ENCODE measurements at places on chromosomes 3 and 15. TPM values are rescaled to one million over a fixed set of nuclear protein-coding genes. Genes with fewer than 3 reads are reported as not detected.
A peak's percentile ranks its signal among the peaks of the same experiment; 100 is the strongest.

BLM gene
- total RNA-seq: 1.9 TPM

CHAC1 gene
- 3.7 TPM for total RNA-seq

PCOLCE2 gene
- total RNA-seq: 9.1 TPM

IGF1R gene
- 239 TPM for total RNA-seq

SYNPR gene
- total RNA-seq: not detected

CHRM5 gene
- total RNA-seq: not detected

MESP2 gene
- 0.96 TPM for total RNA-seq

GRCh38 chr15:55590788-55591187 is 2.6 kb upstream of the PYGO1 start:
- no peak for DNase-seq

DNA sequence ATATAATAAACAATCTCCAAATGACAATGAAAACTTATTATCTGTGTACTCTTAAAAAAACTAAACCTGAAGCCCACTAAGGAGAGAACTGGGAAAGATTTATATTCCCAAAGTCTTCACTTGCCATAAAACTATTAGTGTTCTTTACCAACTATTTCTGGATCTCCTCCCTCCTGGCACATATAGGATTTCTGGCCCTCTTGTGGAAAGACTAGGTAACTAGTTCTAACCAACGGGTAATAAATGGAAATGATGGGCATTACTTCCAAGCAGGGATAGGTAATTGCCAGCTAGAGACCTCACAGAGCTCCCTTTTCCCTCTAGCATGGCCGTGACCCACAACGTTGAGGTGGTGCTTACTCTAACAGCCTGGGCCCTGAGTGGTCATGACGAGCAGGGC is 110.1 kb downstream of the DNAH12 start:
- no peak for DNase-seq

- no peak for DNase-seq
Measured at GRCh38 chr3:113222451-113223086, 11.2 kb downstream of the BOC start.

DNA sequence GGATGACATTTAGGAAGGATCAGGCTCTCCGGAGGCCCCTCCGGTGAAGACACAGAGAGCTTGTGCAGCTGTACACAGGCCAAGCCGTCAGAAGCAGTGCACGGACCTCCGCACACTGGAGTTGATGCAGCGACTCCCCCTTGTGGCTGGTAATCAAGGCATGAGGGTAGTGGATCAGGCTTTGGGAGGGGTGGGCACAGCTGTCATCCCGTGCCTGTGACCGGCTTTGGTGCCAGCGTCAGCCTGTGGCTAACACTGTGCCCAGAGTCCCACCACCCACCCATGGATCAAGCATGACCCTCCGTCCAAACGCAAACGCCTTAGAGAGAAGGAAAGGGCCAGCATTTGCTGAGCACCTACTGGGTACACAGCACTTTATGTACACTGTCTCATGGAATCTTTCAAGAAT is 8.2 kb upstream of the GRIP2 start:
- DNase-seq: peak; percentile 51

- DNase-seq: no peak
Measured at GRCh38 chr15:85024509-85025336, 43.1 kb downstream of the PDE8A start.

DNA sequence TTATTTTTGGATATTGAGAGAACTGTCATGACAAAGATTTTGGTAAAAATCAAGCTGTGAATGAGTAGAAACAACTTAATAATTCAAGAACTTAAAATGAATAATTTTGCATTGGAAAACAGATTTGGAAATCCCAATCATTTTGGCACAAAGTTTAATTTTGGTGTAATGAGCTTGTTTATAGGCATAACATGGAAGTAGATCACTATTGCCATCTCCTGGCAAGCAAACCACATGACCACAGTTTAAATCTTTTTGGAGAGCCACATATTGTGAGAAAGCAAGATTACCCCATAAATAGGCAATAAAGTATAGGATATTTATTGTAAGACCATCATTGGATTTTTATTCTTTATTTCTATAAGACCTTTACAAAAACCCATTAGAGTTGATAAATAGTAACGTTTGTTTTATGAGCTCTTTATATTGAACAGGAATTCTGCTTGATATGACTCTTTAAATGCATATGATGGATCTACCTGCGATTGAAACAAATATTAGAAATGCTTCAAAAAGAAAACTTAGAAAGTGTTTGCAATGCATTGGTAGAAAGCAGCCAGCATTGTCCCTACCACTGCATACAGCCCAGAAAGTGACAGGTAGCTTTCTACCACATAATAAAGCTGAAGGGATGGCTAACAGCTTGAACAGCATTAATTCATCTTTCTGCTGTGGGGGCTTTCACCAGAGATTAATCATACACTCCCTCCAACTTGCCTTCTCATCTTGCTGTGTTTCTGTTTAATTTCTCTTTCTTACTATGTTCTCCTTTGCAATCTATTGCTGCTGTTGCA is 766.8 kb downstream of the TBL1XR1 start:
- no peak for DNase-seq

DNA sequence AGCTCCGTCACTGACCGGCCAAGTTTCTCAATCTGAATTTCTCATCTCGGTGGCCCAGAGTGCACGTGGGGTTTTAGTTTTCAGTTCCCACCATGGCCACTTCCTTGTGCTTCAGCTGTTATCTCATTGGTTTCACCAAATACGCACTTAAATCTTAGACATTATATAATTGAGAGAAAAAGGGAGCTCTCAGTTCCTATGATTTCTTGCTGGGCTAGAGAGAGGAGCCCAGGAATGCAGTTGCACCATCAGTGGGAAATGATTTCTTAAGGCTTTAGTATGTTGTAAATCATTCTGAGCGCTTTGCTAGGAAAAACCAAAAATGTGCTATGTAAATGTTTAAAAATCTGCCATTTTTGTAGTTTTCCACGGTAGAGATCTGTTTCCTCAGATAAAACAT is 53.2 kb downstream of the OXNAD1 start:
- no peak for DNase-seq

DNA sequence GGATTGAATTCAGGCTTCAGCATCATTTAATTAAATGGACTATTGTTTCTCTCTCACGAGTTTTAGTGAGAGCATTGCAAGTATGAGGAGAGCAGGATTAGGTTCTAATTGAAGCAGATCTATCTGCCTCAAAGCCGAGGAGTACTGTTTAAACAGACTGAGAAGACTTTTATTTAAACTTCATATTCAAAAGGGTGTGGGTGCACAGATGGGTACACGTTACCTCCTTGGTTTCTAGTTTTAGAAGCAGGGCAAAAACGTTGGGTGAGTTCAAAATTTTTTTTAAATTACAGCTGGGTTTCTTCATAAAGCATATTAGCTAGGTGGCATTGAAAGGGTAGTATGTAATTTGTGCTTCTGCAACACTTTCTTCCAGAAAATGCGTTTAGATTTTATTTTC is 26.5 kb upstream of the CLRN1 start:
- DNase-seq: no peak

- DNase-seq: peak; percentile 52
Measured at GRCh38 chr3:153749070-153749610, 372.1 kb upstream of the ARHGEF26 start.

- DNase-seq: no peak
Measured at GRCh38 chr3:130841357-130841756, 52.5 kb upstream of the ATP2C1 start.

GRCh38 chr3:2485027-2485375 is 386.3 kb downstream of the CNTN4 start:
- DNase-seq: no peak

DNA sequence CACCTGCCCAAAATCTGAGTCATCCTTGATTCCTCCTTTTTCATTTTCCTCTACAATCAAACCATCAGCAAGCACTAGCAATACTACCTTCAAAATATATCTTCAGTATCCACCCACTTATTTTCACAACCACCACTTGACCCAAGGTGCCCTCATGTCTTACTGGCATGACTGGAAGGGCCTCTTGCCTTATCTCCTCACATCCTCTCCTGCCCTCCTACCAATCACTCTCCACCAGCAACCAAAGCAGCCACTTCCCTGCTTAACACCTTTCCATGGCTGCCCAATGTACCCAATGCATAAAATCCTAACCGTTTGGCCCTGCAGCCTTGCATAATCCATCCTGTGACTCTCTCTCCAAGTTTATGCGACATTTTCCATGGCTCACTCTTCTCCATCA is 76.0 kb downstream of the MTHFS start:
- DNase-seq: no peak

DNA sequence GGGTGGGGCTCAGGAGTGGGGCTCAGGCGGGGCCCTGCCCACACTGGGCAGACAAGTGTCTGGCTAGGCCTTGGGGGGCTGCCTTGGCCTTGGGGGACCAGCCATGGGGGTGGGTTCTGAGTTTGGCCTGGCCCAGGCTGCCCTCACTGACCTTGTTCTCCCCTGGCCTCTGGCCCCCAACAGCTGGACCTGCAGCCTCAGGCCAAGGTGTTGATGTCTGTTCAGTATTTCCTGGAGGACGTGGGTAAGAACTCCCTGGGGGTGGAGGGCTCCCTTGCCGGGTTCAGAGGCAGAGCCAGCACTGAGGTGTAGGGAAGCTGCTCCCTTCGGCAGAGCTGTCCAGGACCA is 20.0 kb downstream of the PRKCD start:
- DNase-seq: no peak

- no peak for DNase-seq
Measured at GRCh38 chr3:150806185-150806835, 43.3 kb upstream of the SIAH2 start.

DNA sequence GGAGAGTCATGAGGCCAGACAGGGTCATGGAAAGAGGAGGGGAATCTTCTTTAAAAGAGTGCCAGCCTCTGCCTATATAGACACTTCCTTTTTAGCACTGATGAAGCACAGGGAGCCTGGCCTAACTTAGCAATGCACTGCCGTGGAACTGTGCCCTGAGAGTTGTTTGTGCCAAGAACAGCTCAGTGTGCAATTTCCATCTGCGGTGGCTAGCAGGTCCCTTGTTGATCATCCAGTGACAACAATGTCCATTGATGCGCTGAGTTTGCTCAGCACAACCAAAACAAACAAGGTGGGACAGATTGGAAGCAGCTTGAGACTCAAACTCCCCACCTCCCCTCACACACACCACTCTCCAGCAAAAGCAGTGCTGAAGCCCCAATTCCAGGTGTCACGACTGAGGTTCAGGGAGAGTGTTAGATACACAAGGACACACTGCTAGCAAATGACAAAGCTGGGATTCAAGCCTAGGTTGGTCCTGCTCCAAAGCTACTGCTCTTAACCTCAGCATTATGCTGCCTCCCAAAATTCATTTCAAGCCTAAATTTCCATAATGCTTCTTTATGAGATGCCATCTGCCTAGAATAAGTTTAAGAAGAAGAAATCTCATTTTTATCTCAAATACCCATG is 316.6 kb upstream of the UBE2E2 start:
- DNase-seq: no peak

DNA sequence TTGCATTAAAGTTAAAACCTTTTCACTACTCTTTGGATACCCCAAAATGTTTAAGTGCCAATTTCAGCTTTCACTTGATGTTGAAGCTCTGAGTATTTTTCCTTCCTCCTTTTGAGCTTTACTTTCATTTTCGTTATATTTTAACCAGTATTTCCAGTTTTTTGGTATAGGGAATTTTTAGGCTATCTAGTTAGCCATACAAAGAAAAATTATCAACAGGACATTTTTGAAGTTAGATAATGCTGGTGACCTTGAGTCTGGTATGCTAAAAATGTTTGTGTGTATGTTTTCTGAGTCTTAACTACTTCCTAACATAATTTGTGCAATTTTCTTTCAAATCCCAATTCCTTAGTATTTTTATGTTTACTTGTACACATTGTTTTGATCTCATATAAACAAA is 284.8 kb downstream of the OTOL1 start:
- no peak for DNase-seq

- DNase-seq: no peak
Measured at GRCh38 chr3:45236964-45237363, 10.9 kb upstream of the TMEM158 start.

- no peak for DNase-seq
Measured at GRCh38 chr15:99279290-99279689, 28.0 kb downstream of the LRRC28 start.

DNA sequence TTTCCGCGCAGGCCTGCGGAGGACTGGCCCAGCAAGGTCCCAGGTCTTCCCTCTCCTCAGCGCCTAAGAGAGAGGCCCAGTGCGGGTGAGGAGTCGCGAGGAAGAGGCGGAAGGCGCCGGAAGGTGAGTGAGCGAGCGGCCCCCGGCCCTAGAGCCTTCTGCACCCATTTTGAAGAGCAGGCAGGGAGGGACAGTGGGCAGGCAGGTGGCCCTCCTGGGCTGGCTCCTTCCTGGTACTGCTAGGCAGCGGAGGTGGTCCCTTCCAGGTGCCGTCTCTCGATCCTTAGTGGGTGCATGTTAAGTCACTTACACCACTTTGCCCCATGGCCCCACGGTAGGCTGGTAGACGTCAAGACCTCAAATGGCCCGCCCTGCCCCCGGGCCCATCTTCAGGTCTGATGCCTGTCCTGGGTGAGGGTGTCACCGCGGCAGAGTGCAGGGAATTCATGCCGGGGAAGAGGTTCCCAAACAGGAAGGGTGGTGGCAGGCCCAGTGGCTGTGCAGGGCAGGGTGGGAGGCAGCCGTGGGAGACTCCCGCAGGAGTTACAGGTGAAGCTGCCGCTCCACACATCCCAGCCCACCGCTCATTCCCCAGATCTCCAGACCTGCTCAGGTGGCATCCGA is 14.4 kb downstream of the PAK6 start:
- no peak for DNase-seq

GRCh38 chr3:158279609-158280008 is 169.7 kb downstream of the RSRC1 start:
- DNase-seq: no peak

GRCh38 chr3:105923140-105923539 is 54.3 kb upstream of the CBLB start:
- no peak for DNase-seq

DNA sequence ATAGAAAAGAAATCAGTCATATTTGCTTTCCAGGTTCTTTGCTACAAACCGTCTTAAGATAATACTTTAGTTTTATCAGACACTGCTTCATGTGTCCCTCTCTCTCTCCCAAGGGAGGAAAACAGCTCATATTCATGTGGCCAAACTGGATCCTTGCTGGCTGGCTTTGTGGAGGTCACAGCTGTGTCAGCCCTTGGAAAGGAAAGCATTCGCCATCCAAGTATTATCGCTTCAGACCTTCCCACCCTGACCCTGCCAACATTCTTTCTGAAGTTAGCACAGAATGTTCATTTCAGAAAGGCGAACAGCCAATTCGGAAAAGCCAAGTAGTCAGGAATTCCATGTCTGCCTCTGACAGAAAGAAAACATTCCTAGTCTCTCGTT is 213.6 kb downstream of the FEZF2 start:
- DNase-seq: peak; percentile 25

GRCh38 chr3:136858381-136858780 is 3.6 kb upstream of the NCK1 start:
- DNase-seq: no peak

- no peak for DNase-seq
Measured at GRCh38 chr15:56432304-56432703, 32.6 kb downstream of the MNS1 start.

DNA sequence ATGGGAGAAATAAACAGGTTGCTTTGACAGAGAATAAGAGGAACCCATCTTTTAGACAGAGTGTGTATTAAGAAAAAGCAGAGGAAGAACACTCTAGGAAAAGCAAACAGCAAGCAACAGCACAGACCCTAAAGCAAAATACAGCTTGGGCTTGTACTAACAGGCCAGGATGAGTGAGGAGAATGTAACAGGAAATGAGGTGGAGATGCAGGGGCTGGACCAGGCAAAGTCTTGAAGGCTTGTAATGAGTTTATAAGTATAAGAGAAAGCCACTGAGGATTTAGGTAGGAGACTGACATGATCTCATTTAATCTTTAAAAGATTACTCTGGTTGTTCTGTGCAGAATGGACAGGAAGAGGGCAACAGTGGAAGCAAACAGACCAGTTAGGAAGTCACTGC is 4.9 kb downstream of the UBR1 start:
- no peak for DNase-seq

- no peak for DNase-seq
Measured at GRCh38 chr3:106299300-106300098, 430.7 kb upstream of the CBLB start.

Measured in transverse colon (tissue), 4 donors.